ENCODE measurements at places on chromosomes 5 and 9.

- no peak for DNase-seq
Measured at GRCh38 chr5:85030316-85031084, 645.8 kb upstream of the EDIL3 start.

GRCh38 chr5:175824676-175825075 lies 46.7 kb upstream of the CPLX2 start:
- DNase-seq: no peak

GRCh38 chr9:107571148-107571547 lies 81.6 kb upstream of the KLF4 start:
- DNase-seq: no peak

GRCh38 chr5:16737620-16738364 lies 121.0 kb upstream of the RETREG1 start:
- no peak for DNase-seq

- no peak for DNase-seq
Measured at GRCh38 chr9:38641985-38642864, 21.8 kb upstream of the ANKRD18A start.

GRCh38 chr5:171743436-171744076 lies 42.1 kb upstream of the SMIM23 start:
- DNase-seq: no peak

DNA sequence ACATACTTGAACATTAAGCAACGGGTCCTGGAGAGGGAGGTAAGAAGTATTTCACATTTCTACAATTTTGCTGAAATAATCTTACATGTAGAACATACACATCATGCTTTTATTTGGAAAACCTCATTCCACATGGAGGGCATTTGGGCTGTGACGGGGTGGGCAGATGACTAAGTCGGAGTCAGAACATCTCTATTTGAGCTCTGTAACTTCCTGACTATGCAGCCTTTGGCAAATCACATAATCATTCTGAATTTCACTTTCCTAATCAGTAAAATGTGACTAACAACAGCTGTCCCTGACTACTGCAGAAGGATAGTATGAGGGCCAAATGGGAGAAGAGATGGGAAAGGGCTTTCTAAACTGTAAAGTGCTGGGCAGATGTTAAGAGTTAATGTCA lies 17.1 kb upstream of the IL6ST start:
- DNase-seq: no peak

DNA sequence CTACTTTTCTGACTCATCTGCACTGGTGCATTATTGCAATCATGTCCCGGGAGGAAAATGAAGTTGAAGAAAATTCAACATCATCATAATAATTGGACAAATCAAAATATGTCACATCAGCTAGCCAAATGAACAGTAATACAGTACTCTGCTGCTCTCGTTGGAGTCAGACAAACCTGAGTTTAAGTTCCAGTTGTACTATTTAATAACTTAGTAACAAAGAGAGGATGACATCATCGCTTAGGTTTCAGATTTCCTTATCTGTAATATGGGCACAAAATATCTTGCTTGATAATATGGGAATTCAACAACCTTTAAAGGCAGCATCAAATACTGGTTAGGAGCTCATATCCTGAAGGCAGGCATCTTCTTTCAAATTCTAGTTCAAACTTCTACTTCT lies 1248.9 kb upstream of the ACO1 start:
- DNase-seq: no peak

DNA sequence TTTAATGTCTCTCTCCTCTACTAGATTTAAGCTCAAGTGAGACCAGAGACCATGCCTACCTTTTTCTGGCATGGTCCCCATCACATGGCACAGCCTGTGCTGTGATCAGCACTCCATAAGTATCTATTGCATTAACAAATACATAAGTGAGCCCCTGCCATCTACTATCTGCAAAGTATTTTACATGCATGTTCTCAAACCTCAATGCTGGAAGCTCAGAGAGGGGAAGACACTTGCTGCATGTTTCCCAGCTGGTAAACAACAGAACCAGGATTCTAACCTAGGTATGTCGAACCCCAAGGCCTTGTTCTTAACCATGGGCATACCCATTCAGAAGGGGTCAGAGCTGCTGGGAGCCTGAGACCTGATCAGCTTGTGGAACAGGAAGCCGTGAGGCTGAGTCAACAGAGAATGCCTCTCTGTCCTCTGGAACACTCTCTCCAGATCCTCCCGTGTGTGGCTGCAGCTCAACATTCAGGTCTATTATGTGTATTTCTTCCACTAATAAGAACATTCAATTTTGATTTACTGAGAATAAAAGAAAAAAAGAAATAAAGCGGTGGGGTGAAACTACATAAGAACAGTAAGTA lies 232.5 kb upstream of the MSX2 start:
- no peak for DNase-seq

- DNase-seq: no peak
Measured at GRCh38 chr5:96198356-96199058, 234.5 kb downstream of the PCSK1 start.

GRCh38 chr5:155792873-155793272 lies 534.1 kb upstream of the SGCD start:
- no peak for DNase-seq

DNA sequence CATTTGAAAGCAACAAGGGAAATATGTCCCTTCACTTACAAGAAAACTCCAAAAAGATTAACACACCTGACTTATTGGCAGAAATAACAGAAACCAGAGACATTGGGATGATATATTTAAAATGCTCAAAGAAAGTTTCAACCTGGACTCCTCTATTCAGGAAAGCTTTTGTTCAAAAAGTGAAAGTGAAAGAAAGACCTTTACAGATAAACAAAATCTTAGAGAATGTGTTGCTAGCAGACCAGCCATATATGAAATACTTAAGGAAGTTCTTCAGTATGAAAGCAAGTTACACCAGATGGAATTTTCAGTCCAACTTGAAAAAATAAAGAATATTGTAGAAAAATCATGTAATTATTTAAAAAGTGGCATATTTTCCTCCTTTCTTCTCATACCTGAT lies 1075.1 kb downstream of the NR2F1-AS1 start:
- DNase-seq: no peak

DNA sequence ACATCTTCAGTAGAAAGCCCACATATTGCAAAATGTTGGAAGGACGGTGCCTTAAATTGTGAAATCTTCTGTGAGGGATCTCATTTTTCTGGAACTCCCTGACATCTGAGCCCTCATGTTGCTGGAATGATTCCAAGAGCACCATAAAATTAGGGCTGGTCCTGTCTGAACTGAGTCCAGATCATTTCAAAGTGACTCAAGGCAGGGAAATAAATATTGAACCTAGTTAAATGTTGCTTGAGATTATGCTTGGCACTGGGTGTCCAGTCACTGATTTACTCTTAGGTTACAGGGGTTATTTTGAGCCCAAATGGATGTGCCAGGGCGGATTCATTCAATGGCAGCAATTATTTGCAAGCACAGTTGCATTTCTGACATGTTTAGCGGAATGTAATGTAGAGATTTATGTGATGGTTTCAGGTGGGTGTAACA lies 437.0 kb downstream of the PIK3R1 start:
- no peak for DNase-seq

GRCh38 chr5:3957658-3958057 lies 362.0 kb downstream of the IRX1 start:
- no peak for DNase-seq

DNA sequence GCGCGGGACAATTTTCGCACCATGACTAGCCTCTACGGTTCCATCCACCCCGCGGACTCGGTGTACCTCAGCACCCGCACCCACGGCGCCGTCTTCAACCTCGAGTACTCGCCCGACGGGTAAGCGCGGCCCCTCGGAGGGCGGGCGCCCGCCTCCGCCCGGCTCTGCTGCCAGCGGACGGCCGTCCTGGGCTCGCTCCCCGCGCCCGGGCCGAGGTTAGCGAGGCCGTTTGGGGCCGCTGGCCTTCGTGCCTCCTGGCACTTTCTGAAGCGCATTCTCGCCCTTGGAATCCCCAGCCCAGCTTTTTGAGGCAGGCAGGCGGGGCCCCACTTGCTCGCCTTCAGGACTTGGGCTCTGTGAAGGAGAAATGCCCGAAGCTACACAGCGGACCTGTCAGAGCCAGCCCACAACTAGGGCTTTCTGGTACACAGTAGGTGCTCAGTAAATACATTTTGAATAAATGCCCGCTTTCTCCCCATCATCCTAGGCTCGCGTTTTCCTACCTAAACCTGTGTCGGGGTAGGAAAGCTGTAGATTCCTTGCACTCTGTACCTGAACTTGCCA lies 772 bp downstream of the DCAF10 start:
- DNase-seq: no peak

DNA sequence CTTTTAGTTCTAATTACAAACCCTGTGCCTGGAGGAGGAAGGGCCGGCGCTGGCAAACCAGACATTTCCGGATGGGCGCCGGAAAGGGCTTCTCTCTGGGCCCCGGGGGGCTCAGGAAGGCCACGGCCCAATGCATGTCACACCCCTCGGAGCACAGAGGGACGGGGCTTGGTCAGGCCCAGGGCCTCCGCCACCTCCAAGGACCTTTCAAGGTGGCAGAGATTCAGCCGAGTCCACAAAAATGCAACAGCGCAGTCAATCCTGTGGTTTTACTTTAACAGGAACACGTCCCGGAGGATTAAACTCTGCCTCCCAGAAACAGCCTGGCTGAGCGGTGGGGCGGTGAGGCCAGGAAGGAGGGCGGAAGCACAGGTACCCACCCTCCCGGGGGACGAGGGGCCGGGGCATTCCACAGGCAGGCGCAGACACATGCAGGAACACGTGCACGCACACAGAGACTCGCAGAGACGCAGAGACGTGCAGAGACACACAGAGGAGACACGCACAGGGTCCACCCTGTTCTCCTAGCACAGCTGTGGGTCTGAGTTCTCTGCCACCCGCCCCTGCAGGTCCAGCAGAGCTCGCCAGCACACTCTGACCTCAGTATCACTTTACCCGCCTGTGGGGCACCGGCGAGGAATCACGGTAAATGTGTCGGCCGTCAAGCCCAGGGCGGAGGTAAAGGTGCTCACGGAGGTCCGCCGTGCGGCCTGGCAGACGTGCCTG lies 23.0 kb downstream of the SLC9A3 start:
- no peak for DNase-seq

GRCh38 chr5:59823420-59823819 lies 70.1 kb downstream of the PDE4D start:
- no peak for DNase-seq

- DNase-seq: no peak
Measured at GRCh38 chr5:86795659-86796058, 177.9 kb downstream of the COX7C start.

- DNase-seq: no peak
Measured at GRCh38 chr9:129712634-129713401, 40.0 kb downstream of the PTGES start.

DNA sequence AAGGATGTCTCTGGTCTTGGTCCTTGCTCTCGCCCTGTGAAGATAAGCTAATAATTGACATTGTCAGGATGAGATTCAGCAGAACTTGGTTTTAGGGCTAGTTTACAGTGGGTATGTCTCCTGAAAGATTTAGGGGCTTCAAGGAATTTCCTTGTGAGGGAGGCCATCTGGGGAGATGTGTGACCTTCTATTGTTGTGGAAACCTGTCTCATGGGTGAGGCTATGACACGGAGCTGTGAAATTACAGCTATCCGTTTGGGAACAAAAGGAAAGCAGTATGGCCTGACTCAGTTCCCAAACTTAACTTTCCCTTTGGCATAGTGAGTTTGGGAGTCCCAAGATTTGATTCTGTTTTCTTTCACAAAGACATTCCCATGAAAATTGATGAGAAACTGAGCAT lies 142.0 kb downstream of the PARP8 start:
- no peak for DNase-seq

DNA sequence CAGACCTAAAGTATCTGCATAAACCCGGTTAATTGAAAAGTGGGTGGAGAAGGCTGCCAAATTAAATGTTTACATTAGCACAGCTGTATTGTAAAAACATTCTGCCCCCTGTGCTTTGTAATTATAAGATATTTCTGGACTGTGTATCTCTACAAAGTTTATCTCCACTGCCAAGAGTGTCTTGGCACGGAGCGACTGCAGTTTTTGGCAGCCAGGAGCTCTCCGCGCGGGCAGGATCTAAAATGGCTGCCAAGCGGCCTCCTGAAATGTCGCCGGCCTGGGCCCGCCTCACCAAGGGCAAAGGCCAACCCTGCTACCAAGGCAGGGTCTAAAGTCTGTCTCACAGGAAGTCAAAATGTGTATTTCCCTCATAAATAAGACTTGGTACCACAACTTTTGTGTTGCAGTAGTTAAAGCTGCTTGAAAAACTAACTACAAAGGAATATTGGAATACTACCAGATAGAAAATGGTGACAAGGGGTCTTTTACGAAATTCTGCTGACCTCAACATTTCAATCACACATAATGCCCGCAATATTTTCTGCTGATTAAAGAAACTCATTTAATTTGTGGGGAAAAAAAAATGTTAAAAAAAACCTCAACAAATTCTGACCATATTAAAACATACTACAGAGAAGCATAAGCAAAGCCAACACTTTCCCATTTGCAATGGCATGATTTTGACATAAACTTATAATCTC lies 110.4 kb downstream of the NFIB start:
- DNase-seq: no peak

GRCh38 chr5:24325306-24325832 lies 319.4 kb downstream of the CDH10 start:
- DNase-seq: no peak

- no peak for DNase-seq
Measured at GRCh38 chr5:78568212-78568611, 80.4 kb downstream of the LHFPL2 start.

DNA sequence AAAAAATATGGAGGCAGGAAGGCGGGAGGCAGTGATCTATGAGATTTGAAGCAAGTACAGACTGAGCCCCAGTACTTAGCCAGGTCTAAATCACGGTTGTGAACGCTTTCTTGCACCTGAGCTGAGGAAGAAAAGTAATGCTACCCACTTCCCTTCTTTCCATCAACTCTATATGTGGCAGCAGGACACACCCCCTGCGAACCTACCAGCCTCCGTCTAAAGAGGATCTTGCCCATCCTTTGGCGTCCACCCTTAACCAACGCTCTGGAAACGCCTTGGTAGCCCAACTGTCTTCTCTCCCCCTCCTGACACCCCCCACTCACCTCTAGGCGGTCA lies 545 bp downstream of the HMGCS1 start:
- no peak for DNase-seq

GRCh38 chr5:116576053-116576713 lies 1.6 kb upstream of the SEMA6A start:
- no peak for DNase-seq

- DNase-seq: no peak
Measured at GRCh38 chr5:136042665-136043121, 13.9 kb downstream of the TGFBI start.

DNA sequence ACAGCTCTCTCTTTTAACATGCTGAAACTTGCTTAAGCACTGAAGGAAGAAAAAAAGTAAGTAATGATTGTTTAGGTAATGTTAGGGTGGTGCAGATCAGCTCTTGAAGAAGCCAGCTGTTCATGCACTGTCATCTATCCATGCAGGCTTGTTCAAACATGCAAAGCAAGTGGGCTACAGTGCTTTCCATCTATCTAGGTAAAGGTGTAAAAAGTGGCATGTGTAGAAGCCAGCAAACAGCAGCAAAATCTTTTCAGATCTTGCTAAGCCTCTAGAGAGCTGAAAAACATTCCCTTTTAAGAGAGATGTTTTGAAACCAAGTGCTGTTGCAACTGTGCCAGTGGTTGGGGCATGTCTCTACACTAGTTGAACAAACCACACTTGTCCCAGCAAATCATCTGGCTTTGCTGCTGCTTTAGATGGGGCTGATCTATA lies 214.4 kb downstream of the EFNA5 start:
- no peak for DNase-seq
